Activated naive CD4-positive, alpha-beta T cell treated with anti-CD3 and anti-CD28 coated beads, Interleukin-2, amount 50 U/mL, for 72 hours (primary cell): ENCODE measurements at places on chromosomes 13 and 19. TPM values are rescaled to one million over a fixed set of nuclear protein-coding genes. Genes with fewer than 3 reads are reported as not detected.

The GPR12 gene
- total RNA-seq = not detected

The SIGLECL1 gene
- not detected for total RNA-seq

The ZNF154 gene
- 2.1 TPM for total RNA-seq

The ZNF667 gene
- 2.7 TPM for total RNA-seq

The ZNF439 gene
- 7.4 TPM for total RNA-seq

The IRF2BP1 gene
- 15.6 TPM for total RNA-seq

The UBE2L5 gene
- not detected for total RNA-seq

The IGFLR1 gene
- total RNA-seq = 245 TPM

The SYNGR4 gene
- 0.41 TPM for total RNA-seq

The GZMM gene
- 14.1 TPM for total RNA-seq

The ZNF99 gene
- total RNA-seq = not detected

The CLEC17A gene
- 0.16 TPM for total RNA-seq

The METTL21C gene
- not detected for total RNA-seq

The N4BP2L1 gene
- 44.9 TPM for total RNA-seq

- no peak for DNase-seq
Measured at GRCh38 chr13:35720690-35721554, 244.4 kb upstream of the MAB21L1 start.

DNA sequence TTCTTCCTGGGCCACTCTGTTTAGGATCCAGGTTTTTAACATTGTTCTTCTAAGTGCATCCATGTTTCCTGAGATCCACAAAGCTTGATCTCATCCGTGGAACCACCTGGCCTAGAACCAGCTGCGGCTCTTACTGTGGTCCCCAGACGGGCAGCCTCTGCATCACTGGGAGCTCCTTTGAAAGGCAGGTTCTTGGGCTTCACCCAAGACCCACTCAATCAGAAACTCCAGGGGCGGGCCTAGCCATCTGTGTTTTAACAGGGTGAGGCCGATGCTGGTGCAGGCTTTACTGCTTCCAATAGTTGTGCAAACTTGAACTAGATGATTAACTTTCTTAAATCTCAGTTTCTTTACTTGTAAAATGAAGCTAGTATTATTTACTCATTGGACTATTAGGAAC lies 605.7 kb downstream of the FGF9 start:
- DNase-seq = no peak

DNA sequence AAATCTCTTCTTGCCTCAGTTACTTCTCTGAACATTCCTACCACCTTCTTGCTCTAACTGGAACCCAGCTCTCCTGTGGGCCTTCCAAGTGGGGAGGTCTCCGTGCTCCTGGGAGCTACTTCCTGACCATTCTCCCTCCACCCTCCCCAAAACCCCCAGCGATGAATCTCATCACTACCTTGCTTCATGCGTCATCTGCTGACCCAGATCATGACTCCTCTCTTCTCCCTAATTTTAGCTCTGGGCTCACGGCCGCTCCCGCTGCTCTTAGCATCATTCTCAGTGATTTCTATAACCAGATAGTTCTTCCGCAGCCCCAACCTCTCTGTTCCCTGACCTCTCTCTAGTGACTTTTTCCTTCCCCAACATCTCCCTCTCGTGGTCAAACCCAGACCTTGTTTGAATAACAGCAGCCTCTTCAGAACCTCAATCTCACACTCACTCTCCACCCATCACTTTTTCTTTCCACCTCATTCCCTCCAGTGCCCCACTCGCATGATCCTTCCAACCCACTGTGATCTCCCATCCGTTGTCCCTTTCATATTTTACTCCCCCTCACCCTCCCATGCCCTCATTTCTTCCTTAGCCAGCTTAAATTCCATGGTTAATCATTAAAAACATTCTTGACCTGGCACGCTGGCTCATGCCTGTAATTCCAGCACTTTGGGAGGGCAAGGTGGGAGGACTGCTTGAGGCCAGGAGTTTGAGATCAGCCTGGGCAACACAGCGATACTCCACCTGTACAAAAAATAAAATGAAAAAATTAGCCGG lies 21.8 kb downstream of the MRPS12 start:
- no peak for DNase-seq

DNA sequence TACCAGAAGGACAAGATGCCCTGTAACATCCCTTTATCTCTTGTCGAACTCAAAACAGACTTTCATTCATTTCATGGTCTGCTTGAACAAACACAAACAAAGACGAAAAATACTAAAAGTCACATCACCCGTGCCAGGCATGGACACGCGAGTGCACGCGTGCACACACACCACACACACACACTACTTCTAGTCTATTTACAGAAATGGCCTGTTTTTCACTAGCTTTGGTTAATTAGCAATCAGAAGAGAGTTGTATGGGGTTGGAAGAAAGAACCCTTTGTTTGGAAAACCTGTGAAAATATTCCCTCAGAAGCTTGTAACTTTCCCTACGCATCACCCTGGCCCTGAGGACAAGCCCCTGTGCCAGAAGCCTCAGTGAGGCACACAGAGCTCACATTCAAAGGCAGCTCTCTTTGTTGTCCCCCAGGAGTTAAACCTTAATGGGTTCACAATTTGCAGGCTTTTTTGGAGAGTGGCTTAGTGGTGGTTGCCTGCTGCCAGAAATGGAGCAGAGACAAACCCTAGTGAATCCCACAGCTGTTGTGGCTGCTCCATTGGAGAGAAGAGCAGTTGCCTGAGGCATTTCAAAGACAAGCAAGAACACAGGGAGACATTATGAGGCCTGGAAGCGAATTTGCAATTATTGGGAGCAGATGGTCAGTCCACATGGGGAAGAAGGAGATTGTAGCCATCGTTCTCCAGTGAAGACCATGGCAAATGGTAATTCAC lies 55.9 kb downstream of the STARD13 start:
- DNase-seq = no peak

DNA sequence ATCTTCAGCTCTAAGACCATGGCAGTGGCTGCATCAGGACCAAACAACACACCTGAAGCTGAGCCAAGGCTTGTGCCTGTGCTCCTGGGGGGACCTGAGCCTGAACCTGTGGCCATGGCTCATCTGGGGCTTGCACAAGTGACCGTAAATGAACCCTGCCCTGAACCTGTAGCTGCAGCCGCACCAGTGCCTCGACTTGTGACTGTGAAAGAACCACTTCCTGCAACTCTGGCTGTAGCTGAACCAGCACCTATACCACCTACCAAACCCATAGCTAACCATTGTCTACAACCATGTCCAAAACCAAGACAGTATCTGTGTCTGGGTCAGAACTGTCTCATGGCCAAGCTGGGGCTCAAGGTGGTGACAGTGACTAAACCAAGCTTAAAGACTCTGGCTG lies 28.2 kb upstream of the SDHAF1 start:
- DNase-seq = no peak

- no peak for DNase-seq
Measured at GRCh38 chr13:27126859-27127258, 44.8 kb downstream of the USP12 start.

- peak; percentile 78 for DNase-seq
Measured at GRCh38 chr19:48962029-48962848, 2.9 kb upstream of the FTL start.

DNA sequence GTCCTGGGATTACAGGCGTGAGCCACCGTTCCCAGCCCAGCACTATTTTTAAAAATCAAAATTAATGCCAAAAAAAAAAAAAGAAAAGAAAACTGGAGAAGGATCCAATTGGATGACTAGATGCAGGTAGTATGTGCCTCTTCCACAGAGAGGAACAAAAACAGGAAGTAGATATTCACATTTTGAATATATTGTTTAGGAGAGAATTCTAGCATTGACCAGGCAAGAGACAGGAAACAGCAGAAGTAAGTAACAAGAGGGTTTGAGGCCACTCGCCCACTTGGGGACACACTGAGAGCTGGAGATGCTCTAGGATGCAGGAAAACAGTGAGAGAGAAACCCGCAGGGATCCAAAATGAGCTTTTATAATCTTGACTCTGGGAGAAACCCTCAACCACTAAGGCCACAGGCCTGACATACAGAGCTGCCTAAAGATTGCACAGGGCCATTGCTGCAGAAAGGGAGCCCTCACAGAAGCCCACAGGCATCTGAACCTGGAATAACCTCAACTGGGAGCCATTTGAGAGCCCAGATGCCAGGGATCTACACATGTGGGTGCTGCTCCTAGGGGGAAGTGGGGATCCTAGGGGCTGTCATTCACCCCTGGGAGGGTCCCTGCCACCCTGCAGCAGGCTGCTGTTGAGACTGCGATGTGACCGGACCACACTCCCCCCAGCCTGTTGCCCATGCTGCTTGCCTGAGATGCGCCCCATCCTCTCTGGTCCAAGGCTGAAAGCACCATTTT lies 28.2 kb downstream of the IGFL2 start:
- no peak for DNase-seq

- no peak for DNase-seq
Measured at GRCh38 chr13:43720780-43721397, 65.9 kb downstream of the ENOX1 start.

DNA sequence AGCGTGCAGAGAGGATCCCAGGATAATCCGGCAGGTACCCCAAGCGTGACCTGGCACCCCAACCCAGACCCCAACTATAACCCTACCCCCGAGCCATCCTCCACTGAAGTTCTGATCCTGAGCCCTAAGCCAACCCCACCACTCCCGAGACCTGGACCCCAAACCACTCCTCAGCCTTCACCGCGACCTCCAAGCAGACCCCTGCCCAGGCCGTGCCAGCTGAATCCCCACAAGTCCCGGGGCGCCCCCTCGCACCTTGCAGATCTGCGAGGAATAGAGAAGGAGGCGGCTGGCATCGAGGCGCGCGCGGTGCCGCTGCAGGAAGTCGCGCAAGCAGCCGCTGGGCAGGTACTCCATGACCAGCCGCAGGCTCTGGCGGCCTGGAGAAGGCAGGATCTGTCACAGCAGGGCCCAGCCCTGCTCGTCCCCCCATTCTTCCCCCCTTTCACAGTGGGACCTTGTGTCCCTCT lies 10.1 kb upstream of the INSL3 start:
- DNase-seq = no peak

- no peak for DNase-seq
Measured at GRCh38 chr19:55901369-55902079, 30.6 kb downstream of the NLRP13 start.

- DNase-seq = no peak
Measured at GRCh38 chr13:112194167-112194530, 127.2 kb downstream of the SOX1 start.

GRCh38 chr13:57640607-57641006 lies 9.1 kb downstream of the PCDH17 start:
- DNase-seq = no peak

DNA sequence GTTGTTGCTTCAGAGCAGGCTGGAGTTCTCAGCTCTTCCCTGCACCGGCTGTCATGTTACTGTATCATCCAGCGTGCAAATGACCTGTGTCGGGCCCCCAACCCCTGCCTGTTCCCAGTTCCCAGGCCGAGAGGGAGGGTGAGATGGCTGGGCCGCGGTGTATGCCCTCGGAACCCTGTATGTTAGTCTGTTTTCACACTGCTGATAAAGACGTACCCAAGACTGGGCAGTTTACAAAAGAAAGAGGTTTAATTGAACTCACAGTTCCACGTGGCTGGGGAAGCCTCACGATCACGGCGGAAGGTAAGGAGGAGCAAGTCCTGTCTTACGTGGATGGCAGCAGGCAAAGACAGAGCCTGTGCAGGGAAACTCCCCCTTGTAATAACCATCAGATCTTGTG lies 10.9 kb downstream of the TMEM255B start:
- no peak for DNase-seq

- no peak for DNase-seq
Measured at GRCh38 chr19:50939596-50939995, 13.2 kb downstream of the KLK5 start.

DNA sequence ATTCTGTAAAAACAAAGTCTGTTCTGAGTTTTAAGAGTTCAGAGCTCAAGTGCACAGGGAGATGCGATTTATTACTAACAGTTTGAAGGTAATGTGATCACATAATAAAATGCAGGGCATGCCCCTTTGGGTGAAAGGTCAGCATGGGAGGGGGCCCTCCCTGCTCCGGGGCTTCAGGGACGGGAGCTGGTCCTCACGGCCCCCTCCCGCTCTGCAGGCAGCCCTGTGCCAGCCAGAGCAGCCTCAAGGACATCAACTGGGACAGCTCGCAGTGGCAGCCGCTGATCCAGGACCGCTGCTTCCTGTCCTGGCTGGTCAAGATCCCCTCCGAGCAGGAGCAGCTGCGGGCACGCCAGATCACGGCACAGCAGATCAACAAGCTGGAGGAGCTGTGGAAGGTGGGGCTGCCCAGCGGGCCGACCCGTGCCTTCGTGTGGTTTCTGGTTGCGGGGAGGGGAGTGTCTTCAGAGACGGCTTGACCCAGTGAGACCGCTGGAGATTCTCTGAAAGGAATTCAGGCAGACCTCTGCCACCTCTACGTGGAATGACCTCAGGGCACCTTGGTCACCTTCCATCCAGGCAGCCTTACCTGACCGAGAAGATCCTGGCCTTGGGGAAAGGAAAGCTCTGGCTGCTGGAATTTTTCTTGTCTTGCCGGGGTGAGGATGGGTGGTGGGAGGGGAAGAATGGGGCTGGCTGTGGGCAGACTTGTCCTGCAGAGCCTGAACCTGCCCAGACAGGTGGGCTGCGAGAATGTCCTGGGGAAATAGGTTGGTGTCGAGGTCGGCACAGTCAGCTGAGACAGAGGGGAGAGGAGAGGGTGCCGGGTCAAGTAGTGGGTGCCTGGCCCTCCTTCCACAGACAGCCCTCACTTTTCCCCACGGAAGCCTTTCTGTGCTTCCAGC lies 19.0 kb downstream of the UPF1 start:
- DNase-seq = no peak

- peak; percentile 77 for DNase-seq
Measured at GRCh38 chr13:24684600-24684998, 4.4 kb downstream of the ATP12A start.

GRCh38 chr13:102774214-102774568 lies 605 bp upstream of the TEX30 start:
- no peak for DNase-seq

DNA sequence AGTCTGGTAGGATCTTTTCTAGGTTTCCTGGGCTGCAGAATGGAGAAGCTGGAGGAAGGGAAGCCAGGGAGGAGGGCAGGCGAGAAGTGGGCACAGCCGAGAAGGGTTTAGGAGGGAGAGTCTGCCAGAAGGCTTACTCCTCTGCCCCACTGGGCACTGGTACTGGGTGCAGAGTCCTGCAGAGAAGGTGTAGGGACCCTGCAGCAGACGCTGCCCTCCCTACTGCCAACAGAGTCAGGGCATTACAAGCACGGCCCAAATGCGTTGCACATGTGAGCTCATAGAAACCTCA lies 726 bp upstream of the PEPD start:
- no peak for DNase-seq

DNA sequence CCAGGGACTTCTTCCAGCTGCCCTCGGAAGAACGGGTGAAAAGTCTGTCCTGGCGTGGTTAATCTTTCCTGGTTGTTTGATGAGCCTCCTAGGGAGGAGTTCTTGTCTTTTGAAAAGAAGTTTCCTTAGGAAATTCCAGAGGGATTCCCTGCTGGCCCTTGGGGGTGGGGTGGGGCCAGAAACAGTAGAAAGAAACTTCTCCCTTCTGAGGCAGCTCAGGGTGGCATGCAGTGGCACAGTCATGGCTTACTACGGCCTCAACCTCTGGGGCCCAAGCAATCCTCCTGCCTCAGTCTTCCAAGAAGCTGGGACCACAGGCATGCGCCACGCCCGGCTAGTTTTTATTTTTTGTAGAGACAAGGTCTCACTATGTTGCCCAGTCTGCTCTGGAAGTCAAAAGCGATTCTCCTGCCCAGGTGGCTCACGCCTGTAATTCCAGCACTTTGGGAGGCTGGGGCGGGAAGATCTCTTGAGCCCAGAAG lies 1.5 kb downstream of the ZNF101 start:
- no peak for DNase-seq
